Activated naive CD4-positive, alpha-beta T cell treated with anti-CD3 and anti-CD28 coated beads, Interleukin-2, amount 10 ng/mL, durations not matched to agents 7 days and 5 days (primary cell): ENCODE measurements at places on chromosomes 2 and 18.

DNA sequence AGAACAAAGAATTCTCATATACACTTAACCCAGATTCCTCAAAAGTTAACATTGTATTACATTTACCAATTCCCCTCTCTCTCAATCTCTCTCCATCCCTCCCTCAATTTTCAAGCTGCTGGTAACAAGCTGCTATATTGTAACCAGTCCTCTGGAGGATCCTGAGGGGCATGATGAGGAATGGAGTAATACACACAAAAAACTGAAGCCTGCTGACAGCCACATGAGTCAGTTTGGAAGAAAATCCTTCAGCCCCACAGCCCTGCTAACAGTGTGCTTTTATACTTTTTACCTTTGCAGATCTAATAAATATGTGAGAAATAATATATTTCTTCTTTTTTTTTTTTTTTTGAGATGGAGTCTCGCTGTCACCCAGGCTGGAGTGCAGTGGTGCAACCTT, 165.7 kb upstream of the RAB12 start:
- H3K4me1 ChIP-seq = no peaks in the 10 kb centered on the region
- H3K27me3 ChIP-seq = no peaks in the 10 kb centered on the region
- no peak overlapping the region for H3K27ac ChIP-seq
- DNase-seq = no peak
- no peak overlapping the region for H3K4me3 ChIP-seq

DNA sequence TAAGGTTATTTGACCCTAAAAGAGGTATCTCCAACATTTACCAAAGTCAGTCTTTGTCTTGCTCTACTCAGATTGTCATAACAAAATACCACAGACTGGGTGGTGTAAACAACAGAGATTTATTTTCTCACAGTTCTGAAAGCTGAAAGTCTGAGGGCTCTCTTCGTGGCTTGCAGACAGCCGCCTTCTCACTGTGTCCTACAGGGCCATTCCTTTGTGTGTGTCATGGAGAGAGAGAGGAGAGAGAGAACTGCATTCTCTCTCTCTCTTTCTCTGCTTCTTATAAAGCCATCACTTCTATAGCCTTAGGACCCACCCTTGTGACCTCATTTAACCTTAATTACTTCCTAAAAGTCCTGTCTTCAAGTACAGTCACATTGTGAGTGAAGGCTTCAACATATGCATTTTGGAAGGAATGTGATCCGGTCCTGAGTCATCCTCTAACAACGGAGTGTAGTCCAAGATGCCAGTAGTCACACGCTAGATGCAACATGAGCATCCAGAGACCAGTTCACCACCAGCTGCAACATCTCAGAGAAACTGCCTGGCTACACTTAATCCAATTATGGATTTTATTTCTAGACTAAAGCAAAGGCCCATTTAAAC, 130.2 kb downstream of the CD226 start:
- H3K4me1 ChIP-seq = no peaks in the 10 kb centered on the region
- H3K36me3 ChIP-seq = peaks cover 6% of the 10 kb centered on the region
- no peaks in the 10 kb centered on the region for H3K27me3 ChIP-seq
- DNase-seq = no peak
- H3K4me3 ChIP-seq = no peak overlapping the region

DNA sequence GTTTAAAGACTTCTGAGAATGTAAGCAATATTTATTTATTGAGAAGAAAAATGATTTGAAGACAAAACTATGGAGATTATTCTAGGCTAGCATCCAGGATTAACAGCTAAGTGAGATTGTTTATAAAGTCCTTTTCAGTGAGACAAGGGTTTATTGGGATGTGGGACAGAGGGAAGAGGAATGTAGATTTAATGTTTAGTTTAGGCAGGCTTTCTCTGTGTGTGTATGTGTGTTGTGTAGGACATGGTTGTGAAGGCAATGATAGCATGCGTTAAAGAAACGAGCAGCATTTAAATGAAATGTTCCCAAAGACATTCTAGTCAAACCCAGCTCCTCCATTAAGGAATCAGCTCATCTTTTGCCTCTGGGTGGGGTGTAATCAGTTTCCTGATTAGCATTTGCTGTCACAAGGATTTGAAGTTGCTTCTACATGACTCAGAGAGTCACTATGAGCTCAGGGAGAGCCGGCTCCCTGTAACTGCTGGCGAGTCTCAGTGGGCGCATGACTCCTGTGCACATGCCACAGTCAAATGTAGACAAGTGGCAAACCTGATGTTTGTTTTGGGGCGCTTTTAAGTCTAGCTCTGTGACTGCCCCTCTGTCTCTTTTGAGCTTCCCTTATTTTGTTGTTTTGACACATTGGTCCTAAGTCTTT, 442.2 kb upstream of the CELF4 start:
- H3K4me3 ChIP-seq = no peak overlapping the region
- no peaks in the 10 kb centered on the region for H3K27me3 ChIP-seq
- H3K27ac ChIP-seq = no peak overlapping the region
- H3K36me3 ChIP-seq = no peaks in the 10 kb centered on the region

- no peak overlapping the region for H3K27ac ChIP-seq
- H3K4me1 ChIP-seq = peaks cover 63% of the 10 kb centered on the region
- peaks cover 30% of the 10 kb centered on the region for H3K27me3 ChIP-seq
- H3K36me3 ChIP-seq = peaks cover 72% of the 10 kb centered on the region
- no peak for DNase-seq
These were observed 3.7 kb downstream of the SMAD7 start for GRCh38 chr18:48947092-48947491.

DNA sequence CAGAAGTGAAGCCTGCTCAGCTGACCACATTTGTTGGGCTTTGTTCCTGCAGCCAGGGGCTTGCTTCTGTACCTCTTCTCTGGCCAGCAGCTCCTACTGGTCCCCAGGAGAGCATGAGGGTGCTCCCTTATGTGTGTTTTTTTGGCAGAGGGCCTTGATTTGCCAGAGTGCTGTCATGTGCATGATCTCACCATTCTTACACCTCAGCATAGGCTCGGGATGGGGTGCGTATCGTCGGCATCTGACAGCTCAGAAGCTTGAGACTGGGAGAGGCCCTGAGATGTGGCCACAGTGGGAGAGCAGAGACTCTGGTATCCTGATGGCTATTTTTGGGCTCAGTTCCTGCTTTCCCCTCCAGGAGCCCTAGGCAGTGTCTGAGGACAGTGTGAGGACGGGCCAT, 71.2 kb downstream of the CELF4 start:
- no peaks in the 10 kb centered on the region for H3K4me1 ChIP-seq
- H3K27ac ChIP-seq = no peak overlapping the region
- no peaks in the 10 kb centered on the region for H3K36me3 ChIP-seq
- H3K4me3 ChIP-seq = no peak overlapping the region

DNA sequence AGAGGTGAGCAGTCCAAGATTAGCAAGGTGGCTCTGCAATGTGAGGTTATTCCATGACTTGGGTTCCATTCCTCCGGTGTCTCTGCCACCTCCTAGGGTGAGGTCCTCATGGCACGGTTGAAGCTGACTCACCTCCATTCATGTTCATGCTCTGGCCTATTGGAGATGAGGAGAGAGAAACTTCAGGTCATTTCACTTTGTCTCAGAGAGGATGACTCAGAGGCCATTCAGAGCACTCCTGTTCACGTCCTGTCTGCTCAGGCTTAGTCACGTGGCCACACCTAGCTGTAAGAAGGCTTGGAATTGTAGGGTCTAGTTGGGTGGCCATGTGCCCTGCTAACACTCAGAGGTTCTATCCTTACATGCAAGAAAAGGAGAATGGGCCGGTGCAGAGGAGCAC, 67.5 kb upstream of the MBOAT2 start:
- peaks cover 20% of the 10 kb centered on the region for H3K27me3 ChIP-seq
- no peak overlapping the region for H3K4me3 ChIP-seq
- no peaks in the 10 kb centered on the region for H3K4me1 ChIP-seq
- no peak for DNase-seq
- no peaks in the 10 kb centered on the region for H3K36me3 ChIP-seq
- no peak overlapping the region for H3K27ac ChIP-seq

DNA sequence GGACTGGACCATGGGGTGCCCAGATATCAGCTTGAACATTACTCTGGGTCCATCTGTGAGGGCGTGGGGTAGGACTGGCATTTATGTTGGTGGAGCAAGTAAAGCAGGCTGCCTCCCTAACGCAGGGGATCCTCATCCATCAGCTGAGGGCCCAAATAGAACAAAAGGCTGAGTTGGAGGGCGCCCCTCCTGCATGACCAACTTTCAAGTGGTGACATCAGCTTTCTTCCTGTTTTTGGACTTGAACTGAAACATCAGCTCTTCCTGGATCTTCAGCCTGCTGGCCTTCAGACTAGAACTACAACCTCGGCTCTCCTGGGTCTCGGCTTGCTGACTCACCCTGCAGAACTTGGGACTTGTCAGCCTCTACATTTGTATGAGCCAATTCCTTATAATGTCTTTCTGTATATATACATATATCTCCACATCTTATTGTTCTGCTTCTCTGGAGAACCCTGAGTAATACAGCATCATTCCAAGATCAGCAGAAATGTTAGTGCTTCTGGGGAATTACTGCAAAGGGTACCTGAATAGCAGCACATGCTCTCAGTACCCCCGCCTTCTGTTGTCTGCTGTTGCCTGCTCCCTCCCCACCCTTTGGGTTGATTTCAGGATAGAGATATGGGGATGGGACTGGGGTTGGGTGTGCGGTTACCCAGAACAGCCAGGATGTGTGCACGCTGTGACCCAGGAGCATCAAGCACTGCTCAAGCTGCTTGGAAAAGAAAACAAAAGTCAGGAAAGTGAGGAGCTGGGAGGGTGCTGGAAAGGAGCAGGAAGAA, 20.0 kb downstream of the TMEM127 start:
- peaks cover 40% of the 10 kb centered on the region for H3K36me3 ChIP-seq
- H3K4me1 ChIP-seq = peaks cover 68% of the 10 kb centered on the region
- H3K4me3 ChIP-seq = no peak overlapping the region

DNA sequence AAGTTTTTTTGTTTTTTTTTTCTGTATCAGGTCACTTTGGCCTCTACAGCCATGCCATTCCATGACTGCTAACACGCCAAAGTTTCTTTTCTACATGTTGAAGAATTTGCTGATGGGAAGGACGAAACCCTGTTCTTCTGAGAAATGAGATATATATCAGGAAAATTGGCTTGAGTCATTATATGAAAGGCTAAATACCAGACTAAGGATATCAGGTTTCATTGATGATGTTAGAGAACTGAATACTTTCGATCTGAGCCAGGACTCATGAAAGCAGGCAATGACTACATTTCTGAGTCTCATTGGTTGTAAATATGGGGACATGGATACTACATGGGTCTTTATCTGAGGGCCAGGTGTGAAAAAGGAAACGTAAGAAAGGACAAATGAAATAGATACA, 181.4 kb downstream of the OSR1 start:
- no peaks in the 10 kb centered on the region for H3K27me3 ChIP-seq
- H3K4me1 ChIP-seq = no peaks in the 10 kb centered on the region
- DNase-seq = no peak
- no peak overlapping the region for H3K4me3 ChIP-seq

GRCh38 chr2:241254904-241255351, 60.5 kb downstream of the HDLBP start:
- DNase-seq = no peak
- H3K27ac ChIP-seq = no peak overlapping the region
- no peak overlapping the region for H3K4me3 ChIP-seq
- H3K36me3 ChIP-seq = peaks cover 57% of the 10 kb centered on the region
- no peaks in the 10 kb centered on the region for H3K27me3 ChIP-seq

GRCh38 chr2:237603718-237604362, 13.3 kb upstream of the RAB17 start:
- H3K4me1 ChIP-seq = peaks cover 25% of the 10 kb centered on the region
- peak overlapping the region; percentile 87 for H3K27ac ChIP-seq
- H3K36me3 ChIP-seq = no peaks in the 10 kb centered on the region
- peak overlapping the region; percentile 29 for H3K4me3 ChIP-seq

- no peaks in the 10 kb centered on the region for H3K4me1 ChIP-seq
- H3K27me3 ChIP-seq = no peaks in the 10 kb centered on the region
- no peak overlapping the region for H3K27ac ChIP-seq
- no peak for DNase-seq
- no peak overlapping the region for H3K4me3 ChIP-seq
These were observed 54.8 kb downstream of the ZNF407 start for GRCh38 chr18:74652392-74652988.

- no peaks in the 10 kb centered on the region for H3K36me3 ChIP-seq
- DNase-seq = no peak
- H3K27me3 ChIP-seq = no peaks in the 10 kb centered on the region
These were observed 29.6 kb downstream of the LHCGR start for GRCh38 chr2:48725696-48726494.

GRCh38 chr18:7164323-7165004, 46.9 kb upstream of the LAMA1 start:
- H3K4me1 ChIP-seq = no peaks in the 10 kb centered on the region

GRCh38 chr2:25170888-25171287, 2.5 kb upstream of the POMC start:
- H3K4me3 ChIP-seq = no peak overlapping the region
- DNase-seq = no peak
- H3K4me1 ChIP-seq = peaks cover 30% of the 10 kb centered on the region
- no peak overlapping the region for H3K27ac ChIP-seq
- H3K27me3 ChIP-seq = peaks cover 84% of the 10 kb centered on the region

DNA sequence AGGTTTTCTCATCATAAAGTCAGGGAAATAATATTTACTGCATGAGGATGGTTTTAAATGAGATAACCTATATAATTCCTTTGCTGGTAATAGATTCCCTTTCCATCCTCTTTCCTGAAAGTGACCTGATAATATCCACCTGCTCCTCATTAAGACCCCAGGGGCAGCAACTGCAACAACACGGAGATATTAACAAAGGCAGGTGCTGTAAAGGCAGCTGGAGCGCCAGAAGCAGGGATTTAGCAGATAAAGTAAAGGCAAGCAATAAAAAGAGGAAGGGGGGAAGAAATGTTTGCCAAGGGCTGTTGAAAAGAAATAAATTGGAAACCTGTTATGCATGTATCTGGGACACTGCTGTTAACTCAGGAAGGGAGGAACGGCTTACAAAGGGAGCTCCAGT, 472.6 kb upstream of the KLHL29 start:
- H3K4me3 ChIP-seq = no peak overlapping the region
- no peak overlapping the region for H3K27ac ChIP-seq
- no peaks in the 10 kb centered on the region for H3K4me1 ChIP-seq
- no peaks in the 10 kb centered on the region for H3K27me3 ChIP-seq
- no peaks in the 10 kb centered on the region for H3K36me3 ChIP-seq

GRCh38 chr2:101823347-101823791, 125.9 kb downstream of the MAP4K4 start:
- H3K27ac ChIP-seq = peak overlapping the region; percentile 61
- no peak overlapping the region for H3K4me3 ChIP-seq
- H3K36me3 ChIP-seq = peaks cover 31% of the 10 kb centered on the region
- no peaks in the 10 kb centered on the region for H3K27me3 ChIP-seq

DNA sequence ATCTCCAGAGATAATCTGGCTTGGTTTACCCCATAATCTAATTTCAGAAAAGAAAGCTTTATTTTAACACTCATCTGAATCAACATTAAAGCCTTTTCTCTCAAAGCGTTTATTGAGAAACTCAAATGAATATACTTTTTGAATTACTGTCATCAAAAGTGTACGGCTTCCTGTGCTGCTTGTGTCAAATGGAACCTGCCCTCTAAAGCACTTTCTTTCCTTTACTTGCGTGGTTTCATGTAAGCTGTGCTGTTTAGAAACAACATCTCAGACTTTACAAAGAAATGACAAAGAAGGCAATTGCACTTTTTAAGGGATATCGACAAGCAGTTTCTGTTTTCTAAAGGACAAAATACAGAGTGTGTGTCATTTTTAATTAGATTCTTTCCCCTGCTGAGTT, 35.1 kb downstream of the CYBRD1 start:
- peaks cover 17% of the 10 kb centered on the region for H3K27me3 ChIP-seq
- no peak for DNase-seq
- no peaks in the 10 kb centered on the region for H3K36me3 ChIP-seq

- H3K36me3 ChIP-seq = no peaks in the 10 kb centered on the region
- H3K4me3 ChIP-seq = no peak overlapping the region
- H3K4me1 ChIP-seq = peaks cover 21% of the 10 kb centered on the region
- H3K27me3 ChIP-seq = peaks cover 44% of the 10 kb centered on the region
These were observed 50.0 kb downstream of the TGIF1 start for GRCh38 chr18:3500016-3500415.

- H3K27ac ChIP-seq = no peak overlapping the region
- peaks cover 13% of the 10 kb centered on the region for H3K27me3 ChIP-seq
- no peak overlapping the region for H3K4me3 ChIP-seq
- H3K36me3 ChIP-seq = no peaks in the 10 kb centered on the region
- peaks cover 3% of the 10 kb centered on the region for H3K4me1 ChIP-seq
These were observed 228.6 kb downstream of the SETBP1 start for GRCh38 chr18:44909191-44909719.
